Activated naive CD8-positive, alpha-beta T cell treated with anti-CD3 and anti-CD28 coated beads, Interleukin-2, amount 10 ng/mL, durations not matched to agents 7 days and 5 days (primary cell): ENCODE measurements at places on chromosomes 1 and 21. TPM values are rescaled to one million over a fixed set of nuclear protein-coding genes. Genes with fewer than 3 reads are reported as not detected.

- peaks cover 4% of the 10 kb centered on the region for H3K27me3 ChIP-seq
- no peak overlapping the region for H3K27ac ChIP-seq
- no peaks in the 10 kb centered on the region for H3K4me1 ChIP-seq
- no peaks in the 10 kb centered on the region for H3K36me3 ChIP-seq
- H3K4me3 ChIP-seq: no peak overlapping the region
These were observed 318.4 kb downstream of the RPS6KC1 start for GRCh38 chr1:213369465-213369864.

DNA sequence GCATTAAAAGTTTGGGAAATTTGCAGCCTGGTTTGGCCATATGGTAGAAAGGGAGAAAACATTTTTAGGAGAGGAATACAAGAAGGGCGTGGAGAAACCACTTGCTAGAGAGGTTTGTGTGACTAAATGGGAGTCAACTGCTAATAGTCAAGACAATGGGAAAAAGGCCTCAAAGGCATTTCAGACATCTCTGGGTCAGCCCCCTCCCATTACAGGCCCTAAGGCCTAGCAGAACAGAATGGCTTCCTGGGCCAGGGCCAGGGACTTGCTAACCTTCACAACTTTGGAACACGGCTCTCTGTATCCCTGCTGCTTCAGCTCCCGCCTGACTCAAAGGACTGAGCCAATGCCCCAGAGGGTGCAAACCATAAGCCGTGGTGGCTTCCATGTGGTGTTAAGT is 752.3 kb upstream of the ADAMTS5 start:
- no peaks in the 10 kb centered on the region for H3K36me3 ChIP-seq
- H3K27ac ChIP-seq: no peak overlapping the region
- no peak for DNase-seq
- no peaks in the 10 kb centered on the region for H3K27me3 ChIP-seq
- H3K4me1 ChIP-seq: no peaks in the 10 kb centered on the region

Gene SELP
- 0.45 TPM for total RNA-seq

GRCh38 chr1:219416598-219417238 is 196.2 kb downstream of the ZC3H11B start:
- peak; percentile 33 for DNase-seq
- H3K4me3 ChIP-seq: no peak overlapping the region
- H3K4me1 ChIP-seq: no peaks in the 10 kb centered on the region
- H3K27me3 ChIP-seq: peaks cover 2% of the 10 kb centered on the region

DNA sequence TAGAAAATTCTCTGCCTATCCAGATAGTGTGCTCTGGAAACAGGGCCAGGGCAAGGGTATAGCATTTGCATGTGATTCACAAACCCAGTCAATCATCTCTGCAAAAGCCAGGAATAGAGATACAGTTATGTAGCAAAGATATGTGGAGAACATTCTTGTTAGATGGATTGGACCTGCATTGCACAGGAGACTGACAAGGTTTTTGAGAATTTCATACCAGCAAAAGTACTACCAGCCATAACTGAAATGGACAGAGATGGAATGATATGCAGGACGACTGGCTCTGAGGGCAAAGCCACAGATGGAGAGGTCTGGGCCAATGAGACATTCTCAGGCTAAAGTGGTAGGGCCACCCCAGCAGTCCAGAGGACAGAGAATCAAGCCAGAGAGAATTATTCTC is 24.7 kb downstream of the SCMH1 start:
- no peak for DNase-seq
- peaks cover 41% of the 10 kb centered on the region for H3K36me3 ChIP-seq
- no peak overlapping the region for H3K27ac ChIP-seq
- H3K27me3 ChIP-seq: no peaks in the 10 kb centered on the region

DNA sequence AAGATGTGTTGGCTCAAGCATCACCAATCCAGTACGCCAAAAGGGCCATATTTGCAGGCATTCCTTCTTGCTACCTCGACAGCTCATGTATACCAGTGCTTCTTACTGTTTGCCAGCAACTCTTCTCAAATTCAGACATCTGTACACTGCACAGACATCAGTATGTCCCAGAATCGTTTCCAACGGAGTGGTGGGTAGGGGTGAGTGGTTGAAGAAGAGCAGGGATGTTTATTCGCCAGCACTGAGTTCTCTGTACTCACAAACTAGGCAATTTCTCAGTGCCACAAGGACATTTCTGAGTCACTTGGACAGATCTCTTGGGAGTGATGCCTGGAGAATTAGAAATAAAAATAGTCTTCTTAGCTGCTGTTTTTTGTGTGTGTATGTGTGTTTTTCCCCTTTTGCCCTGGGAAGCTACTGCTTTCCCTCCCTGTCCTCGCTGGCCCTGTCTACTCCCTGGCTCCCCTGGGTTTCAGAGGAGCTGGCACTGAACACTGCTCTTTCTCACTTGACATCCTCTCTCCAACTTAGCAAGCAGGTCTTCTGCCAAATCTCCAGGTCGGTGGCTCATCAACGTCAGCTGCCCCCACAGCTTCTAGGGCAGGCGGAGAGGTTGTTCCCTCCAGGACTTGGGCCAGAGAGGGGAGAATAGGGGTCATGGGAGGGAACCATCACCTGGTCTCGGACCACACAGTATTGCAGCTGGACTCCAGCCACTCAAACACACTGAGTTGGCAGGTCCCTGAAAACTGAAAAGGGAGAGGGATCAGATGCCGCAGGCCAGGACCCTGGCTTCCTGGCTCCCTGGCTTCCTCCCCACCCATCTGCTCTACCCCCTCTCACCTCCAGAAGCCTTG is 90.5 kb downstream of the NMNAT2 start:
- H3K27ac ChIP-seq: no peak overlapping the region
- no peak for DNase-seq
- no peak overlapping the region for H3K4me3 ChIP-seq
- no peaks in the 10 kb centered on the region for H3K36me3 ChIP-seq
- no peaks in the 10 kb centered on the region for H3K4me1 ChIP-seq

DNA sequence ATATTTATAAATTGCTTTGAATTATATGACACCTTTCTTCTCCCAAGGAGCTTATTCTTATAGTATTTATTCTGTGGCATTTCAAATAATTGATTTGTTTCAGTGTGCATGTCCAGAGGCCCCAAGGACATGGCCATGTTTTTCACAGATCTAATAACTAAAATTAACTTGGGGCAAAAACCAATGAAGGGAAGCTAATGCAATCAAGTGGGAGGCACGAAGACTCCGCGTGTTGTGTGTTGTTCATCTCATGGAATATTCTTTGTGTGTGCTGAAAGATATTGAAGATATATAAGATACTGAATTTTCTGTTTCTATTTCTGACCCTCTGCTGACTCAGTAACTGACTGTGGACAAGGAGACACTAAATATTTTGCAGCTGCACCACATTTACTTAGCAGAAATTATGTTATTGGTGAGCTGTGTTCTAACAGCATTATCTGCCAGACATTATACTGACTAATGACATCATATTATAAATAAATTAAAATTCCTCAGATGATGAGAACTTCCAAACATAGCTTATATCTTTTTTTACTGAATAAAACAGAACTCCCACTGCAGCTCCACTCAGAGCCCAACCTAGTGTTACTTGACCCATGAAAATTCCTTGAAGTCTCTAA is 519.3 kb upstream of the CXADR start:
- H3K36me3 ChIP-seq: no peaks in the 10 kb centered on the region
- no peaks in the 10 kb centered on the region for H3K27me3 ChIP-seq
- H3K4me1 ChIP-seq: no peaks in the 10 kb centered on the region
- no peak overlapping the region for H3K4me3 ChIP-seq
- no peak overlapping the region for H3K27ac ChIP-seq

DNA sequence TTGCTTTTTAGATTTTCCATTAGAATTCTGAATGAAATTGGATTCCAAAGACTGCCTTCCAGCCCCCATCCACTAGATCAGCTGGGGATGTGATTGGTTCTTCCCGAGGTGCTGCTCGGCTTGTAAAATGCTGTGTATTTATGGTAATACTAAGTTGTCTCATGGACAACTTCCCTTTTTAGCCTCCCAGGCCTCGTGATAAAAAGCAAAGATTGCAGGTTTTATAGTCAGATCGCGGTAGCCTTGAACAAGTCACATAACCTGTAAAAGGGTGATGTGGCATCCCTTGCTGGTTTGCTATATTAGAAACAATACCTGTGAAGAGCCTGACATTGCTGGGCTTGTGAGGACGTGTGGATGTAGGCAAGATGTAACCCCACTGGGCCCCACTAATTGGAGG is 10.4 kb downstream of the MUL1 start:
- no peak for DNase-seq
- peaks cover 9% of the 10 kb centered on the region for H3K4me1 ChIP-seq
- H3K27me3 ChIP-seq: peaks cover 4% of the 10 kb centered on the region
- H3K36me3 ChIP-seq: peaks cover 2% of the 10 kb centered on the region
- no peak overlapping the region for H3K4me3 ChIP-seq

DNA sequence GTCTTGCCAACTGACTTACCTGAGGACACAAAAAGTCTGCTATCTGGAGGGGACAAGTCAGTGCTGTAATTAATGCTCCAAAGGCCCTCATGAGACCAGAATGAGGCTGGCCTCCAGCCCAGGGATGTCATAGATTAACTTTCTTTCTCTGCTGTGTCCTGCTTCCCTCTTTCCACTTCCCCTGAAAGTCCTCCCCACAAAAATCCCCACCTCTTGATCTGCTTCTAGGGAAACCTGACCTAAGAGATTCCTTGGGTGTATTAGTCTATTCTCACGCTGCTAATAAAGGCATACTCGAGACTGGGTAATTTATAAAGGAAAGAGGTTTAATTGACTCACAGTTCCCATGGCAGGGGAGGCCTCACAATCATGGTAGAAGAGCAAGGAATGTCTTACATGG is 39.2 kb downstream of the RUNX3 start:
- peaks cover 5% of the 10 kb centered on the region for H3K27me3 ChIP-seq
- H3K27ac ChIP-seq: no peak overlapping the region
- H3K4me3 ChIP-seq: no peak overlapping the region

GRCh38 chr21:42652527-42653230 is 742 bp upstream of the PDE9A start:
- H3K4me1 ChIP-seq: peaks cover 10% of the 10 kb centered on the region
- H3K36me3 ChIP-seq: no peaks in the 10 kb centered on the region
- H3K4me3 ChIP-seq: peak overlapping the region; percentile 76
- H3K27ac ChIP-seq: peak overlapping the region; percentile 46
- peaks cover 32% of the 10 kb centered on the region for H3K27me3 ChIP-seq

DNA sequence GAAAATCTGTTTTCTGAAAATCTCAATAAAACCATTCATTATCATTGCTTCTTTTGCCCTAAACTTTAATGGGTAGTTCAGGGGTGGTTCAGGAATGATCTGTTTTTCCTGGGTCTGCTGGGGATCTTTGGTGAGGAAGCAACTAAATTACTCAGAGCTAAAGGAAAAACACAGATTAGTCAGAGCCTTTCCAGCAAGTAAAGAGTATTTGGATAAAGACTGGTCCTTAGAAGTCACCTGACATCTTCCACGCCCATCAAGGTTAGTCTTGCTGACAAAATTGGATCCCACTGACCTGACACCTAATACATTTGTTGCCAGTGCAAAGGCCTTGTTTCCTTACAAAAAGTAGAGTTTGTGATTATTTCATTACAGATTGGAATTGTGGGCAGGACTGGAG is 24.2 kb downstream of the HSPA13 start:
- H3K27ac ChIP-seq: no peak overlapping the region
- H3K27me3 ChIP-seq: peaks cover 24% of the 10 kb centered on the region
- DNase-seq: no peak

GRCh38 chr1:221328371-221328770 is 413.5 kb downstream of the DUSP10 start:
- DNase-seq: no peak
- no peak overlapping the region for H3K27ac ChIP-seq
- no peak overlapping the region for H3K4me3 ChIP-seq
- H3K4me1 ChIP-seq: no peaks in the 10 kb centered on the region

DNA sequence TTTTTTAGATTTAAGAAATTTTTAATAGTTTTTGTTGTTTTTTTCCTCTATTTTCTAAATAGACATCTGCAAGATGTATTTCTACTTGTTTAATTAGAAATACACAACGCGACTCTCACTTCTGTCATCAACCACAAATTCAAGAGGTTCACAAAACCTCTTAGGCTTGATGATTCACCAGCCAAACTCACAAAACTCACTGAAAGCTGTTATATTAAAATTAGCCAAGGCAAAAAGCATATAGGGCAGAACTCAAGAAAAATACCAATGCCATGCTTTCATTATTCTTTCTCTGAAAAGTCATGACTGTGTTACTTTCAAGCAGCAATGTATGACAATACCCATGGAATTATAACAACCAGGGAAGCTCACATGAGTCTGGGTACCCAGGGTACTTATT is 487.0 kb upstream of the RGS18 start:
- no peaks in the 10 kb centered on the region for H3K36me3 ChIP-seq
- no peak overlapping the region for H3K4me3 ChIP-seq
- no peak for DNase-seq
- no peaks in the 10 kb centered on the region for H3K4me1 ChIP-seq
- H3K27ac ChIP-seq: no peak overlapping the region

Gene C1orf174
- 31.1 TPM for total RNA-seq

Gene GJA9
- not detected for total RNA-seq

Gene FTCD
- 1.3 TPM for total RNA-seq

DNA sequence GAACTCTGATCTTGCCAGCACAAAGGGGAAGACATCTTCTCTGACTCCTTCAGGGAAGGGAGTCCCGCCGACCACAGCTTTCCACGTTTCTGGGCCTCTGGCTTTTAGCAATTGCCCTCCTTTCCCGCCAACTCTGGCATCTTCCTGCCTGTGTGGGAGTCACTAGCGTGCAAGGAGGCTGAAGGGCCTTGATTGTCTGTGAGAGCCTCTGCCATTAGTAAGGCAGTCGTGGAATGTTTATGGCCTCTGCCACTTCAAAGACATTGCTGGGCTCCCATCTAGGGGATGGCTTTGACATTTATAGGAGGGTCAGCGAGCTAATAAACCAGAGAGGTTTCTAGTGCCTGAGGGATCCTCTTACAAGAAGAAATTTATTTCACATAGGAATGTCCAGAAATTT is 14.3 kb upstream of the PROK1 start:
- no peaks in the 10 kb centered on the region for H3K36me3 ChIP-seq
- peaks cover 19% of the 10 kb centered on the region for H3K27me3 ChIP-seq
- no peak overlapping the region for H3K4me3 ChIP-seq
- no peak overlapping the region for H3K27ac ChIP-seq
- H3K4me1 ChIP-seq: no peaks in the 10 kb centered on the region

Gene UBQLN4
- total RNA-seq: 31.9 TPM

Gene NEK2
- 31.8 TPM for total RNA-seq

Gene HPDL
- 8.4 TPM for total RNA-seq

Gene RHEX
- total RNA-seq: not detected

DNA sequence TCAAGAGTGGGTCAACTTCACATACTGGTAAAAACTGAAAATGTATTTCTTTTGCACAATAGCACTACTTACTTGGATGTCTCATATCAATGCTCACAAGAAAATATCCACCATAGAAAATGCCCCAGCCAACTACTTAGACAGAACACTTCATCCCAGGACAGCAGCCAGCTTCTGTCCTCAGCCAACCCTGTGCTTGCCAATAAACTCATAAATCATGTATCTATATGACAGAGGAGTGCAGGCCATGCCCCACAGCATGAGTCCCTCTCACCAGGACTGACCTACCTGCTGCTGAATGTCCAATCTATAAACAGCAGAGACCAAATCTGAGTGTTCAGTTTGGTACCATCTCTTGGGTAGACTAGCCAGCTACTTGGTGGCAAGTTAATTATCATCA is 179.3 kb downstream of the OMA1 start:
- no peak overlapping the region for H3K27ac ChIP-seq
- peaks cover 4% of the 10 kb centered on the region for H3K36me3 ChIP-seq
- no peaks in the 10 kb centered on the region for H3K4me1 ChIP-seq
- no peak for DNase-seq
- no peak overlapping the region for H3K4me3 ChIP-seq
- no peaks in the 10 kb centered on the region for H3K27me3 ChIP-seq

Gene NVL
- total RNA-seq: 44.1 TPM

- H3K27ac ChIP-seq: no peak overlapping the region
- peak; percentile 24 for DNase-seq
- no peaks in the 10 kb centered on the region for H3K36me3 ChIP-seq
- H3K4me1 ChIP-seq: no peaks in the 10 kb centered on the region
These were observed 1.0 kb downstream of the KCNK1 start for GRCh38 chr1:233614743-233615521.

Gene LCE3E
- not detected for total RNA-seq

Gene USP21
- 40.7 TPM for total RNA-seq

Gene AMPD1
- total RNA-seq: not detected
